ENCODE measurements at places on chromosomes 2 and 18.

- no peak for DNase-seq
These were observed 165.9 kb upstream of the MSH6 start for GRCh38 chr2:47617028-47617427.

- DNase-seq: no peak
These were observed 189.5 kb downstream of the CTIF start for GRCh38 chr18:48728204-48728833.

DNA sequence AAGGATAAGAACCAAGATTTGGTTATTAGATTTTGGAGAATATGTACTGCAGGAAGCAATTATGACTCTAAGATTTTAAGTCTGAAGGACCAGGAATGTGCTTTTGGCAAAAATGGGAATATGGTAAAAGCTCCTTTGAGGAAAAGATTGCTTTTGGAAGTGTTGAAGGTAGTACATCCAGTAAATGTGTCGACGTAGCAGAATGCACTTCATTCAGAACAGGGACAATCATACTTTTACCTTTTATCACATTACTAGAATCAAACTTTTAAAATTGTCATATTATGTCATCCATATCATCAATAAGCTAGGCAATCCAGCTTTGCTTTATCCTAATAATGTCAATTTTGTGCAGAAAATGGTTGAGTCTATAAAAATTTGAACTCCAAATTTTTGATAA is 74.3 kb upstream of the MSTN start:
- DNase-seq: no peak

GRCh38 chr2:145748927-145749326 is 1229.0 kb upstream of the ZEB2 start:
- no peak for DNase-seq

DNA sequence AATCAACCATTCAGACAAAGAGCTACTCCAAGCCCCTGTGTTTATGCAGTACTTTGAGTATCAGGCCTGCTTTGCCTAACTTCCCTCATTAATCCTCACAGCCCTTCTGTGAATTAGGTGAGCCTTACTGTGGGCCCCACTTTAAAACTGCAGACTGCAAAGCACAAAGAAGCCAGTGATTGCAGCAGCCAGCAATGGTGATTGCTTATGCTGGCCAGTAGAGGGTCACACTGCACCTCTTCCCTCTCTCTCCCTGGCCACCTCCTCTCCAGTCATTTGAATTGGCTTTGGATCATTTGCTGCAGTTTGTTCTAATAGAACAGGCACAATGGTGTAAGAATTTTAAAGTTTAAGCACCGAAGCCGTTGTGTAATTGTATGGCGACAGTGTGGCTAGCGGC is 229.9 kb downstream of the AGPS start:
- no peak for DNase-seq

GRCh38 chr2:11622611-11623010 is 47.4 kb downstream of the NTSR2 start:
- DNase-seq: no peak

DNA sequence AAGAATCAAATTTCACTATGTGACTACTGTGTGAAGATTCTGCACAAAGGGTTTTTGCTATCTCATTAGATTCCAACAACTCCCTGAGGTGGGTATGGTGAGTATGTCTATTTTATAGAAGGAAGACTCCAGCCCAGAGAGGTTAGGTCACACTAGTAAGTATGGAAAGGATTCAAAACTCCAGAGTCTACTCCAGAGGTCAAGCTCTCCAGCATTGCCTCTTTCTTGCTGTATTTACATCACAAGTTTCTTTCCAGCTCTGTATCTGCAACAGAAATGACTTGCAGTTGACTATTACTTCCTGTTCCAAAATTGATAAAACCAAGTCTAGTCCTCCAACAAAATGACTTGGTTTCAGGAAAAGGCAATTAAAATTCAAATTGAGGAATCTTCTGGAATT is 2.1 kb downstream of the COL4A4 start:
- DNase-seq: no peak

DNA sequence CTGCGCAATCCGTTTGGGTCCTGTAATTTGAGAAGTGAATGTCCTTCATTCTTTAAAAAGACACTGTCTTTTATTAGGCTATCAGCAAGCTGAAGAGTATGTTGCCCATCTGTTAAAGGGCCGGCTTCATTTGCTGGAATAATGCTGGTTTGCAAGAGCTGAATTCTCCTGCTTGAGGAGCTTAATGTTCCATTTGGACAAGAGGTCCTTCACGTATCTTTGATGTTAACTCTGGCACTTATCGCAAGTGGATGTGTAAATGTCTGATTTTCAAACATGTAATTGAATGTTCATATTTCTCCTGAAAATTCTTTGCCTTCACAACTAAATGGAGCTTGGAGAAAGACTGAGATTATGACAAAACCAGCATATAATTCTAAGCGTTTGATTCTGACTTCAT is 280.8 kb upstream of the NRP2 start:
- no peak for DNase-seq

GRCh38 chr2:7115906-7116305 is 198.7 kb downstream of the RNF144A start:
- no peak for DNase-seq

DNA sequence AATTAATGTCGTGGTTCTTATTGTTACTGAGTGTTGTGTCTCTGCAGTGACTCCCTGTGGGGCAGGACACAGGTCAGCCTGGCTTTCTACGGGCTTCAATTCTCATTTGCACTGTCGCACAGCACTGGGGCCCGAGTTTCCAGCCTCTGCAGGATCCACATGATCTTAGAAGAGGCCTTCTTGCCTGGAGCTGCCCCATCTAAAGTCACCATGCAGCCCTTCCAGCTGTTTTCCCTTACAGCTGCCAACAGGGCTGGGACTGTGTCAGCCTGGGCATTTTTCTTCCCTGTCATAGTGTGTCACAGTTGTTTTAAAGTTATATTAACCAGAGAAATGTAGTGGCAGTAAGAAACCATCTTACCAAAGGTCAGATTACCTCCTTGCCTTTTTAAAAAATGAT is 27.0 kb downstream of the FHL2 start:
- DNase-seq: no peak

GRCh38 chr2:6623746-6624145 is 242.0 kb downstream of the CMPK2 start:
- no peak for DNase-seq

DNA sequence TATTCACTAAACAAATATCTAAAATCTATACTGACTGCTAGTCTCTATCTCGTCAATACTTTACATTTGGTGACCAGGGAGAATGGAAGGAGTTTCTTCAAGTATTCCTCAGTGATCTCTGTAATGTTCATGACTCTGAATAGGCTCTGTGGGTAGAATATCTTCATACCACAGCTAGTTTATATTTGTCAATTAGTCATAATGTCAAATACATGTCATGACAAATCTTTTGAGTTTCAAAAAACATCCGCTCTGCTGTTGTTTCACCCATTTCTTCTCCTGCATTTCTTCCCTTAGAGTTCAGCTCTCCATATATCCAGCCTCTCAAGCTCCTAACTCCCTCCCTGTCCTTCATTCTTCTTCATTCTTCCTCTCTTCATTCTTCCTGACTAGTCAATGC is 206.5 kb upstream of the FANCL start:
- no peak for DNase-seq

DNA sequence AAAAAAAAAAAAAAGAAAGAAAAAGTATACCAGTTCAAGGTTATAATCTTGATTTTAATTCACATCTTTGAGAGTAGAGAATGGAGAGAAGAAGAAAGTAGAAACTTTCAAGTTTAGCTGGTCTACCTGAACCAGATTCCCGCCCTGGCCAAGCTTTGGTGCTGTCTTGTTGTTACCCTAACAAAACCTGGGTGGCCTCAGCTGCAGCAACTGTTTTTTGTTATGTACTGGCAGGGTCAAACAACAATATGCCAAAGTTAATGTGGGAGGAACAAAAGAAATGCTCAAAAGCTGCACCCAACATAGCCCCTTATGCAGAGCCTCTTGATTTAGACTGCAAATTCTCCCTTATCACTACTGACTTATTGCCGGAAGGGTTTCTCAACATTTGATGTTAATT is 165.3 kb upstream of the TFPI start:
- DNase-seq: no peak

- DNase-seq: no peak
These were observed 4.3 kb downstream of the DSG4 start for GRCh38 chr18:31380912-31381311.

DNA sequence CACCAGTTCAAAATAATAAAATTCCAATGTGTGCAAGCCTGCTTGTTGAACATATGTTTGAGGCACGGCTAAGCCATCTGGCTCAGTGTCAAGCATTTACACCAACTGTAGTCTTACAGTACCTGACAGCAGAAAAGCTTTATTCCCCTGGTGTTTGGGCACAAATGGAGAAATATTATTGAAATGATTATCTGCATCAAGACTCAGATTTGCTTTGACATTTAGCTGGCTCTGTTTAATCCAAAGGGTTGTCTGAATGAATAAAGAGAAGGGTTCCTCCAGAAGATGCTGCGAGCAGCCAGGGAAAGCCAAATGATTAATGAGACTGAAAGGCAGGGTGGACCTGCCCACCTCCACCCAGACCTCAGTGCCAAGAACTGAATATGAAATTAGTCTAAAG is 393.2 kb upstream of the GALNT5 start:
- DNase-seq: no peak

DNA sequence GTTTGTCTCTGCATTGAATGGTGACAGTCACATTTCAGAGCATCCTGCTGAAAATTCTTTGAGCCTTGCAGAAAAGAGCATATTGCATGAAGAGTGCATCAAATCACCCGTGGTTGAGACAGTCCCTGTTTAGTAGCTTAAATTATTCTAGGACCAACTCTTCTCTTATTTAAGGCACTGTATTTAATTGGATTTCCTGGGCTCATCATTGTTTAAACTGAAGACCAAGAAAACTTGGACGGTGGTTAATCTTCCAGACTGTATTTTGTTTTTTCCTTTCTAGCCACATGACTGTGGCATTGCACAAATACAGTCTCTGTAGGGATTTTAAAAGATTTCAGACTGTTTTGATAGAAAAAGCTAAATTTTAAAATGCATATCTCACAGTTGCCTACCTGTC is 114.4 kb downstream of the GALNT3 start:
- no peak for DNase-seq

DNA sequence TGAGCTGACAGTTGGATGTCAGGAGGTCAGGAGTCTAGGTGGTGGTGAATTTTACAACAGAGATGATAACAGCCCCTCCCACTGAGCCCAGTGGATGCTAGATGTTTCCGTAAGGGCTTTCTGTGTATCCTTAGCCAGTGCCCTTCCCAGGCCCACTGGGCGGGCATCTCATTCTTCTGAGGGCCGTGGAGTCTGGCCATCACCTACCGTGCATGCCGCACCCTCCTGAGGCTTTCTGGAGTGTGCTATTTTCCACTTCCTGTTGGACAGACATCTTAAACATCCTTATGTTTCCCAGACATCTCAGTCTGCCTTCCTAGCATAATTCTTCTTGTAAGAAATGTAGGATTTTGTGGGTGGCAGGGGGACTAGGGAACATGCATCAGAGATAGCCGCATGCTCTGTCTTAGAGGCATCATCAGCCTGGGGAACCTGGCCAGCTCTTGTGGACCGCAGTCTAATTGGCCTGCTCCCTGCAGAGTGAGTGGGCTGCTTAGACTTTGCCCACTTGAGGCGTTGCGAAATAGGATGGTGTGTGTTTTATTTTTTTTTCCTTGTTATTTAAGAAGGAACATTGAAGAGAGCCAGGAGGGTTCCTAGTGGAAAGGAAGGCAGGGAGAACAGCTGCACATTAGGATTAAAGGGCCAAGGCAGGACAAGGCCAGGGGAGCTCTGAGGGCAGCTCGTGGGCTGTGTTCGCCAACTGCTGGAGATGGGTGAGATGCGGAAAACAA is 135.8 kb downstream of the SH3RF3 start:
- no peak for DNase-seq

DNA sequence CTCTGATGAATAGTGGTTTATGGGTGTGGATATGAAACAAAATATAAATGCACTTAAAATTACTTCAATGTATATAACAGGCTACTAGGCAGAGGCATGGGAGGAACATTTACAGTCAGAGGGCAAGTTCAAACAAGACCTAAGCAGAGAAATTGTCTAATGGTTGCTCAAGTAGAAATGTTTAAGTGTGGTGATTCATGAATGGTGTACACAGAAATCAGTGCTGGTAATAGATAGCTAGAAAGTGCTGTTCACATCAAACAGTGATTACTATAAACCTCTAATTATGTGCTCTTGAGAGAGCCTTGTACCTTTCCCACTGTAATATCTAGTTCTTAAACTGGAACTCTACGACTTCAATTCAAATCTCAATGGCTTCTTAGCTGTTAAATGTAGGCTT is 485.1 kb downstream of the NRXN1 start:
- DNase-seq: no peak

GRCh38 chr18:10330428-10330827 is 124.0 kb upstream of the APCDD1 start:
- DNase-seq: no peak

DNA sequence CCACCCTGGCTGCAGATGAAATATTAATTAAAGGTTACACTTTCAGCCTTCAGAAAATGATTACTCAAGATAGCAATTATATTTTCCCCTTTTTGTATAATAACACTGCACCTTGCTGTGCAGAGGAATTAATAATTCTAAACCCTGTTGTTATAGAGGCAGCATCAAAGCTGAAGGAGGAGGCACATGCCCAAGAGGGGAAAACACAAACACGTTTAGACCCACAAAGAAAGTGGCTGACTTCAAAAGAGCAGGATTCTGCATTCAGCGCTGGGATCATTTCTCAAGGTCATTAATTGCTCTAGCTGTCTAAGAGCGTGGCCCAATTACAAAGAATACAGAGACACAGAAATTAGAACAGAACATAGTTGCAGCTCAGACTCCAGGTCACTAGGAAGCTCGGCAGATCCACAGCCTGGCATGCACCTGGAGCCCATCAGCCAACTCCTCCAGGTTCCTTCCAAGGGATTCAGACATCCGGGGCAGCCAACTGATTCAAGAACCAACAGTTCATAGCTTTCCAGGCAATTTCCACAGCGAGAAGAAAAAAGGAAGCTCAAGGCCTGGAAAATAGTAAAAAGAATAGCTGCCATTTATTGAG is 102.3 kb upstream of the ID2 start:
- DNase-seq: no peak

DNA sequence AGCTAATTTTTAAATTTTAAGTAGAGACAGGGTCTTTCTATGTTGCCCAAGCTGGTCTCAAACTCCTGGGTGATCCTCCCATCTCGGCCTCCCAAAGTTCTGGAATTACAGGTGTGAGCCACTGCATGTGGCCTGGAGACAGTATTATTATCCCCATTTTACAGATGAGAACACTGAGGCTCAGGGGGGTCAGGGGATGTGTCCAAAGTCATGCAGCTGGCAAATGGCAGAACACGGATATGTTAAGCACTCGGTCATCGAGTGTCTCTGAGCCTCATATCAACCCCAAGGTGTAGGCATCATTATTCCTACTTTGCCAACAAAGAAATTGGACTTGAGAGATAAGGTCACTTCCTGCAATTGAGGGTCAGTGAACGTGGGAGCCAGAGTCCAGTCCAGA is 12.6 kb downstream of the KCNK3 start:
- no peak for DNase-seq

DNA sequence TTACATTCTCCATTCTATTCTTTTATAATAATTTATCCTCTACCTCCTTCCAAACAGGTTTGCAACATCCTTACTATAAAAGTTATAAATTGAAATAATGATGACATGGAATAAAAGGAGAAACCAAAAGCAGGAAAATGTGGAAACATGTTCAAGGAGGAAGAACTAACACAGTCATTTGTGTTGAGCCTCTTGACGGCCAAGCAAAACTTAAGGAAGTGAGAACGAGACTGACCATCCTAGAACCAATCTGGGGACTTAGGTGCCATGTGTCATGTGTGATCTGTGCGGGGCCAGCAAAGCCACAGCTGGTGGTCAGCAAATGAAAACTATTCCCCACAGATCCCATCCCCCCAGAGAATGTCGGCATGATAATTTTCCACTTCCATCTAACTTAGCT is 25.6 kb upstream of the FAM124B start:
- no peak for DNase-seq
